ENCODE measurements at places on chromosomes 3 and 15.

DNA sequence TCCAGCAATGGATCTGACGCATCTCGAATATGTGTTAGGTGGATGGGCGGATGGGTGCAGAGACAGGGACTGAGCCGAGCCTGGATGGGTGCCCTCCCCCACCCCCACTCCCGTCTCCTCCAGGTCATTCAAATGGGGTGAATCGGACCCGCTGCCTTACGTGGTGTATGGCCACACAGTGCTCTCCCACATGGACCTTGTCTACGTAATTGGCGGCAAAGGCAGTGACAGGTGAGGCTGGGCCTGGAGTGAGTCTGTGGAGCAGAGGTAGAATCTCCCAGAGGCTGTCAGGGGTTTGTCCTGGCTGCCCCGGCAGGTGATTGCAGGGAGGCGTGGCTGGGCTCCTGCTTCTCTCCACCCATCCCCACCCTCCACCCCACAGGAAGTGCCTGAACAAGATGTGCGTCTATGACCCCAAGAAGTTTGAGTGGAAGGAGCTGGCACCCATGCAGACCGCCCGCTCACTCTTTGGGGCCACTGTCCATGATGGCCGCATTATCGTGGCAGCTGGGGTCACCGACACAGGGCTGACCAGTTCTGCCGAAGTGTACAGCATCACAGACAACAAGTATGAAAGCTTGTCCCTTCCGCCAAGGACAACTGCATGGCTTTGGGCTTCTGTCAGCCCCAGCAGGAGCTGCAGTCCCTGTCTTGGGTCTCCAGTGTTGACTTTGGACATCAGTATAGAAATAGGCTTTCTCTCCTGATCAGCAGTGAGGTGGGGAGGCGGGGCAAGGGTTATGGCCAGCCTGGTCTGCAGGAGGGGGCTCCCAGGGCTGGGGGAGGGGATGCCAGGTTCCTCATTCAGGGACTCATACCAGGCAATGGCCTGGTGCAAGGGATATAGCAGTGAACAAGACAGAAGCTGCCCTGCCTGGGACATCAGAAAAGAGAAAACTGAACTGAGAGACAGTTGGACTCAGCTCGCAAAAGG lies 3.4 kb downstream of the KLHL40 start:
- no peak for DNase-seq

GRCh38 chr3:180382638-180383180 lies 219.3 kb upstream of the TTC14 start:
- no peak for DNase-seq

DNA sequence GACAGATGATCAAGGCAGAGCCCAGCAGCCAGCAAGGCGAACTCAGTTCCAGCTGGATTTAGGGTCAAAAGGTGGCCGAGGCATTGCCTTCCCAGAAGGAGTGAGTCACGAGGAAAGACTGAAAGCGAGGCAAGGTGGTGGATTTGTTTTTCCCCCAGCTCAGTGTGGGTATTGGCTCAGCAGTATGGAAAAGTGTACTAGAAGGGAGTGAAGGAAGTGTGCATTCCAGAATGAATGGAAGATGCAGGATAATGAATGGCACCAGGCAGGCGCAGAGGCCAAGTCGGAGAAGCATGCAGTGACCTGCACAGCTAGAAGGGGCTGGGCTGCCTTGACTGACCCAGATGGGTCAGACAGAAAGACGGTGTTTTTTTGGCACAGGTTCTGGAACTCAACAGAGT lies 46.3 kb downstream of the FOXP1 start:
- DNase-seq, result peak; percentile 62

DNA sequence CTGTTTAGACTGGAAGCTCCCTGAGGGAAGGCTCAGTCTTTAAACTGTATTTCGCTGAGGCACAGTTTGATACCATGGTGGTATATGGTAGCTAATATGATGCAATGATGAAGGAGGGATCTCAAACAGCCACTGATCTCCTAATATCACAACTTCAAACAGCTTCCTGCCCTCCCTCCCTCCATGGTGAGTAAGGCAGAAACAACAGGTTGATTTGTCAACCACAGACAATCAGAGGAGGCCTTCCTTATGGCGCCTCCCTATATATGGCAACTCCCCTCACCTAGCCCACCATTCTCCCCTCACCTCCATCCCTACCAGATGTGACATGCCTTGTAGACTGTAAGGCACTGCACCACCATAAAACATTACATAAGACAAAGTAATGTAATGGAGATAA lies 316.5 kb upstream of the ICE2 start:
- DNase-seq, result no peak

DNA sequence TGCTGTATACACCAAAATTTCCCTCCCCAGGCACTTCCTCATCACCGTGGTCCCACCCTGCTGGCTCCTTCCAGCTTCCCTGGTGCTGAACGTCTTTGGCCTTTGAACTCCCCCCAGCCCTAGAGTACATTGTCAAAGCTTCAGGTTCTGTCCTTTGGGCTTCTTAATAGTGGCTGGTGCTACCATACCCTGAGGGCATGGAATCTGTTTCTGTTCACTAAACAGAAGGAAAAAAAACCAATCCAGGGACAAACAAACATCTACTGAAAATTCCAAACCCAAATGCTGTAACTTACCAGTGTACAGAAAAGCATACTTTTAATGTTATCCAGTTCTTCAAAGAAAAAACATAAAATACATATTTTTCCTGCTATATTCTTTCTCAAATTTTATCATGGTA lies 148.7 kb downstream of the MYLK start:
- DNase-seq, result no peak

All from breast epithelium (tissue), 4 donors.